ENCODE measurements at places on chromosomes 1 and 21.

DNA sequence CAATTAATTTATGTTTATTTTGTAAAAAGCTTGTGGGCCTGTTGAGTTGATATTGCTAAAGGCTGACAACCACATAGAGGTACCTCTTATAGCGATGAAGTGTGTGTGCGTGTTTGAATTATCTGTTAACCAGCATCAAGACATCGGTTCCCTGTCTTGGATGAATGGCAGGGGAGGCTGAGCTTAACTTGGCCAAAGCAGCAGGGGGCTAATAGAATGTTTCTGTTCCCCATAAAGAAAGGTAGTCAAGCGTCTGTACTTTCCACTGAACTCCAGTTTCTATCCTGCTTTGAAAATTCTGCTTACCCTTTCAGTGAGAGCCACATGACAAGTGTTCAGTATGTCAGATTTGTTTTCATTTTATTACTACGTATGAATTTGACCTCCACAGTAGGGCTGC lies 63.0 kb downstream of the ROR1 start:
- no peak for DNase-seq

DNA sequence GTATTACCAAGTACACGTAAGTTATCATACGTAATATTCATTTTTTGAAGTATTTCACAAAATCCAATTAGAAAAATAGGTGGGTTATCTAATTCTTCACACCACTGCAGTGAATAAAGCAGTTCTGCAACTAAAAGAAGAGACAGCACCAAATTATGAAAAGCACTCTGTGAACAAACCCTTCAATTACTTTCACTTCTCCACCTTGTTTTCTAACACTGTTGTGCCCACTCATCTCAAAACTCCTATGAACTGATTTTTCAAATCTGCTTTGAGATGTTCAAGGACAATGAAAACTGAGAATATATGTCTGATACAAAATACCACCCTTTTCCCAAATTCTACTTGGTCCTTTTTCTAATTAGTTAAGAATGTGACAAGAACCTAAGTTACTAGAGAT lies 39.4 kb downstream of the LTN1 start:
- DNase-seq = no peak

DNA sequence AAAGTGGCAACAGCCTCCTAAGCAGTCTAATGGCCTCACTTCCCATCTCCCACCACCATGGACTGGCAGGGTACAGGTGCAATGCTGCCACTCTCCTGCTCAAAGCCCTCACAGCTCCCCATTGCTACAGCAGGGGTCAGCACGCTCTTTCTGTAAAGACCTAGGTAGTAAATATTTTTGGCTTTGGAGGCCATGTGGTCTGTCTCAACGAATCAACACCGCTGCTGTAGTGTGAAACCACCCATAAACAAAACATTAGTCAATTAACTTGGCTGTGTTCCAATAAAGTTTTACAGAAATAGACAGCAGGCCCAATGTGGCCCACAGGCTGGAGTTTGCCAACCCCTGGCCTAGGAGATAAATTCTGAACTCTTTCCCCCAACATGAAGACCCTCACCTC lies 44.6 kb upstream of the TMEM125 start:
- no peak for DNase-seq

GRCh38 chr1:207822602-207823451 lies 71.0 kb downstream of the CD46 start:
- no peak for DNase-seq

DNA sequence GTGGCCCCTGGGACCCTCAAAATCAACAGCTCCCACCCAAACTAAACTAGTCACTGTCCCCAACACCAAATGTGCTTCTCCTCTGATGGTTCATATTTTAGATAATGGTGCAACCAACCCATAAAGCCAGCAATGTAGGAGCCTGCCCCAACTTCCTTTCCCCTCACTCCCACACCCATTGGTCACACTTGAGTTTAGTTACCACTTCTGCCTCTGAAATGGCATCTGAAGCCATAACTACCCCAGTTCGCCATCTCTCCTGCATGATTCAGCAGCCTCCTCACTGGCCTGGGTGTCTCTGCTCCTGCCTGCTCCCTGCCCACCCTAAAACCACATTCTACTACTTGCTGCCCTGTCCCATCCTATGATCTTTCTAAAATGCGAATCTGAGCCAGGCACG lies 3.4 kb upstream of the CDCP2 start:
- DNase-seq = peak; percentile 10

DNA sequence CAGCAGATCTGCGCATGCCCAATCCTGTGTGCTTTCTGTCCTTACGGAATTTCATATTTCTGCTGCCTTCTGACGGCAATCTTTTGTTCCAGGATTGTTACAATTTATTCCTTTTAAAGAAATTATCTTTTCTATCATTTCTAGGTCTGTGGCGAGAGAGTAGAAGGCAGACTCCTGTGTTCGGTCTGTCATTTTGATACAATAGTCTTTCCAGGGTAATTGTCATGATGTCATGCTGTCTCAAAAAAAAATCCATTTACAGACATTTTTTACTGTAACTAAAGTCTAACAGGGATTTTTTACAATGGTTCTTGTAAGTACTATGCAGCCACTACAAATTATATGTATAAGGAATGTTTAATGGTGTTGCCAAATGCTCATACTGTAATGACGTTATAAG lies 9.0 kb upstream of the KRTAP7-1 start:
- no peak for DNase-seq

- DNase-seq = no peak
Measured at GRCh38 chr21:37380349-37381323, 14.1 kb downstream of the DYRK1A start.

DNA sequence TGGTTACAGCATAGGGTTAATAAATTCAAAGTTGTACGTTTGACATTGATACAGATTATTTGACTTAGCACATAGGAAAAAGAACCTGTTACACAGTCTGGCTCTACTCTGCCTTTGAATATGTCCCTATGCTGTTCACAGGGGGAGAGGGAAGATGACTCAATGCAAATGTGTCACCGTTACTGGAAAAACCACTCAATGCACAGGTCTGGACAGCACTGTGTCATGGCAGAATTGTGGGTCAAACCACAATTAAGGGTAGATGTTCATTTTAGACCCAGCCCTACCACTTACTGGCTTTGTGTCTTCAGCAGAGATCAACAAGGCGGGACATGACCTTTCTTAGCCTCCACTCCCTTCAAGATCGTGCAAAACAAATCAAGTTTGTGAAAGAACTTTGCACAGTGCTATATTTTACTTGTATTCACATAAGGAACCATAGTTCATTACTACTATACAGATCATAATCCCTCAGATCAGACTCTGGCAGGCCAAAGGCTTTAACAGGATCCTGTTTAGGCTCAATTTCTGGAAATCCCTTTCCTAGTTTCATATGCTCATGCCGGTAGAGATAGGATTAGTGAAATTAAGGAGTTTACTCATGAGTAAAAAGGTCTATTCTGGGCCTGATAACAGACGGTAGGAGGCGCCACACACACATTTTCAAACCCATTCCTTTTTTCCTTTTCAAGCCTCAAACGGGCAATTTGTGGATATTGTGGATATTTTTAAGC lies 22.1 kb downstream of the EIF2D start:
- no peak for DNase-seq

- no peak for DNase-seq
Measured at GRCh38 chr1:10680487-10680886, 116.0 kb downstream of the CASZ1 start.

- DNase-seq = no peak
Measured at GRCh38 chr1:27912429-27912828, 22.4 kb upstream of the SMPDL3B start.

DNA sequence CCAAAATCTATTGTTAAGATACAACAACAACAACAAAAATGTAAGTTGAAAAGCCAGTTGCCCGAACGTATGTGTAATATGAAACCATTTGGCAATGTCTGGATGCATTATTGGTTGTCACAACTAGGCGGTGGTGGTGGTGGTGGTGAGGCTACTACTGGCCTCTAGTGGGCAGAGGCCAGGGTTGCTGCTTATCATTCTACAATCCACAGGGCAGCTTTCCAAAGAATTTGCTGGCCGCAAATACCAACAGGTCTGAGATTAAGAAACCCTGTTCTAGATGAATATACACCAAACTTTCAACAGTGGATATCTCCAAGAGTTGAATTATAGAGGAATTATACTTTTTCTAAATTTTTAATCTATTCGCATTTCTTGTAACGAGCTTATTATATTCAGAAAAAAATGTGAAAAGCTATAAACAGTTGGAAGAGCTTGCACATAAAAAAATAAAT lies 26.8 kb upstream of the ZNF697 start:
- DNase-seq = no peak

DNA sequence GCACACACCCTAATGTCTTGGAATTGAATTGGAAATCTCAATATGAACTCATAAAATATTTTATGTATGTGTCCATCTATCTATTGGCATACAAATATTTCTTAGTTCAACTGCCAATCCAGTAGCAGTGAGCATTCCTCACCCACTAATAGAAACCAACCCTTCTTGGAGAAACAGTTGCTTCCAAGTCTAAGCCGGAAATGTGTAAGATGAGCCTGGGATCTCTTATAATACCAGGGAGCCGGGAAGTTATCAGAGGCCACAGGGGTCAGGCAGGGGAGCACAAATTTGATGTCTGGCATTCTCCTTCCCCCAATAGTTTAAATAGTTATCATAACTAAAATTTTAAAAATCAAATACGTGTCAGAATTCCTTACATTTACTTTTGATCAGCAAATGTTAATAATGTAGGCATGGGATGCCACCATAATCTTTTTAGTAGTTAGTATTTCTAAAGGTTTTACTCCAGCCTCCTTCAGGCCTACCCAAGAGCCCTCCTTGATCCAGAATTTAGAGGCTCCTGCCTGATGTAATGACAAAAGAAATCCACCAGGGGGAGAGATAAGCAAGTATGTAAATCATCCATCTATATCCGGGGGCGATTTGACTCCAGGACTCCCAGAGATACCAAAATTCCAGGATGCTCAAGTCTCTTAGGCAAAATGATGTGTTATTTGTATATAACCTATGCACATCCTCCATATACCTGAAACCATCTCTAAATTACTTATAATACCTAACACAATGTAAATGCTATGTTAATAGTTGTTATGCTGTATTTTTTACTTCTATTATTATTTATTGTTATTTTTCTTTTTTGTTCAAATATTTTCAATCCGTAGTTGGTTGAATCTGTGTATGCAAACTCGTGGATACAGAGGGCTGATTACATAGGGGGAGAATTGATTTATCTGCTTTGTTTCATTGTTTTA lies 218.7 kb upstream of the COA6 start:
- DNase-seq = no peak

DNA sequence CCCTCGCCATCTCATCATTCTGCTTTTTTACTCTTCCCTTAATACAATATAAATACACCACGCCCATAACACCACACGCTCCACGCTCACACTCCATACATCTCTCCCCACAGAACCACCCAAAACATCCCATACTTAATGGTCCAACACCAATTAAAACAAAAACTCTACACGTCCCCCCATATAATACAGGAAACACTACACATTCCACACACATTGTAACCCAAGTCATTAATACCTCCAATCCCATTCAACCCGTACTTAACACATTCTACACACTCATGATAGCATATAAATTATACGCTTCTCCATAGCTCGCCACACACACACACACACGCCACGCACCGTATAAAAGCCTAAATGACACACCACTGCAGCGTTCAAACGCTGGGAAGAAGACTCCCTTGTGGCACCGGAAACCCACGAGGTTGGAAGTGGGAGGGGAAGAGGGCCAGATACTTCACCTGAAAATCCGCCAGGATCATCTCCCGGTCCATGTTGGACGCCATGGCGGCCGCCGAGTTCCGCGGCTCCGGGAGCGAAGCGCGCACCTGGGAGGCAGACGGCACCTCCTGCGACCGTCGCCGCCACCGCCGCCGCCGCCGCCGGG lies 659 bp downstream of the FAF1 start:
- no peak for DNase-seq

DNA sequence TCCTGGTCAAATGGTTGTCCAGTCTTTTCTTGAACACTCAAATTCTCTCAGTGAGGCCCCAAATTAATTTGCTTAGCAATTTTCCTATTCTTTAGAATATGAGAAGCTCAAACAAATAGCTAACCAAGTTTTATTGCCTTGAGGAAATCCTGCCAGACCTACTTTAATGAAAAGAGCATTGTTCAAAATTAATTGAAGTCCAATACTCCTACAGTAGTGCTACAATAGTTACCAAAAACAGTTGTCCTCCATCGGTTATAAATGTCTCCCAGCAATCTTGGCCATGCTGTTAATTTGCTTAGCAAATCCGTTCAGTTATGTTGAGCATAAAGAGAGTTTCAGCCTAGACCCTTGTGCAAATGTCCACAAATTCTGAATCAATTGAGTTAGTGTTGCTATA lies 112.9 kb downstream of the MAB21L3 start:
- DNase-seq = no peak

DNA sequence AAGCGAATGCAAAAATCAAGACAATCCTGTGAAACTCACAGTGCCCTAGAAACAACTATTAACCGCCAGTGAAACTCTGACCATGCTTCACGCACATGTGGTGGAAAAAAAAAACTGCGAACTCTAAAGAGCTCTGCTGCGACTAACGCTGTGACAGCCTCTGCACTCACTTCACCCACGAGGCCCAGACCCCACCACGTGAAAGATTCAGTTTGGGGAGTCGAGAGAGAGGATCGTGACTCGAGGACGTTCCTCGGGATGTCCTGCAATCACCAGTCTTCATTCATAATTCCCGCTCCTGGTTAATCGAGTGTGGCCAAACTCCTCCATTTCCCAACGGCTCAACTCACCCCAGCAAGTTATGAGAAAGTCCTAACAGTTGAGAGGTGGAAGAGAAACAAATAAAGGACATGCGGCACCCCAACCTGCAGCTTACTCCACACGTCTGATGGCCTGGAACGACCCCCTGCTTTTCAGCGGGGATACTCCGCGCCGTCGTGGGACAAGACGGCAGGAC lies 1.1 kb downstream of the SERBP1 start:
- DNase-seq = no peak

- no peak for DNase-seq
Measured at GRCh38 chr1:219539645-219540254, 73.2 kb downstream of the ZC3H11B start.

GRCh38 chr1:81597720-81598426 lies 202.9 kb upstream of the ADGRL2 start:
- no peak for DNase-seq

DNA sequence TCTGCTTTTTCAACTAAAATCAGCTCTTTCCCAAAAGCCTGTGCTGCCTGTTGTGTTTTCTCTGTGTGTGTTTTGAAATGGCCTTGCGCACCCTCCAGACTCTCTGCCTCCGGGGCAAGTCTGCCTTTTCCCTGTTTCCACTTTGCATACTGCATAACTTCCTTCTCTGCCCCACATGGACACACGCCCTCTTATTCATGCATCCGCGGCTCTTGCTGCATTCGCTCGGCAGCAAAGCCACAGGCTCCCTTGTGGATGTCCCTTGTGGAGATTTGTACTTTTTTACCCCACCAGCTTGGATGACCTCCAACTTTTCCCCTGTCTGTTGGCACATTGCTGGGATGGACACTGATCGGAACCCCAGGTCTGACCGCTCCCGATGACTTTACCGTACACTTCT lies 147.6 kb downstream of the ADSS2 start:
- DNase-seq = no peak
